Fibroblast of the aortic adventitia (primary cell): ENCODE measurements at places on chromosomes 16 and 17.

DNA sequence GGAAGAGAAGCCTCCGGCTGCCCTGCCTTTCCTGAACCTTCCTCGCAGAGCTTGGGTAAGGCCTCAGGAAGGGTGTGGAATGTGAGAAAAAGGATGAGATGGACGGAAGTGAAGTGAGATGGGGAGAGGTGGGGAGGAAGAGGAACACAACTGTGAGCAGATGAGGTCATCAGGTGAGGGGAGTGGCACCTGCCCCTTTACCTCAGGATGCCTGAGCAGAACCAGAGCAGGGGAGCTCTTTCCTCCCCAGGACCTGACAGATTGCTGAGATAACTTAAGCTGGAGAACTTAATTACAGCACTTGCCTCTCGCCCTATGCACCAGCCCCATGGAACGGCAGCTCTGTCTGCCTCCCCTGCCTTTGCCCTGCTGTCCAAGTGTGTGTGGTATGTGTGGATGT, 29.8 kb downstream of the TMEM132E start:
- no peak for DNase-seq

- no peak for DNase-seq
Observed at GRCh38 chr16:86529160-86529559, 18.8 kb downstream of the FOXF1 start.

- DNase-seq: no peak
Observed at GRCh38 chr16:53600126-53600525, 97.1 kb upstream of the AKTIP start.

DNA sequence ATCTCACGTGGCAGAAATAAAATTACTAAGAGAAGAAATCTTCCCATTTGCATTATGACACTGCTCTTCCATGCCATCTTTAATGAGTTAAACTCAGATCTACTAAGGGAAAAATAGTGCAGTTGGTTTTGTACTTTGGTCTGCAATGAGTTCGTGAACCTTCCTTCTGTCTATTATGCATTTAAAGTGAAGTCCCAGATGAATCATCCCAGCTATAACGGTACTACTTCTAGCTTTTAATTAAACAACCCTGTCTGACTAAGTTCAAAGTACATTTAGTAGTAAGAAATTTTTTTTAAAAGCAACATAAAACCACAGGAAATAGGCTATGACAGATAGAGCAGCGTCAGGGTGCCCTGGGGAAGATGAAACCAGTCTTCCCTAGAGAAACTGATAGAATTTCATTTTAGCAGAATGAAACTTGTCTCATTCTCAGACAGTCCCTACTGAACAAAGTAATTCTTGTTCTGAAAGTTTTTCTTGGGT, 1.8 kb downstream of the TMIGD1 start:
- DNase-seq: no peak

DNA sequence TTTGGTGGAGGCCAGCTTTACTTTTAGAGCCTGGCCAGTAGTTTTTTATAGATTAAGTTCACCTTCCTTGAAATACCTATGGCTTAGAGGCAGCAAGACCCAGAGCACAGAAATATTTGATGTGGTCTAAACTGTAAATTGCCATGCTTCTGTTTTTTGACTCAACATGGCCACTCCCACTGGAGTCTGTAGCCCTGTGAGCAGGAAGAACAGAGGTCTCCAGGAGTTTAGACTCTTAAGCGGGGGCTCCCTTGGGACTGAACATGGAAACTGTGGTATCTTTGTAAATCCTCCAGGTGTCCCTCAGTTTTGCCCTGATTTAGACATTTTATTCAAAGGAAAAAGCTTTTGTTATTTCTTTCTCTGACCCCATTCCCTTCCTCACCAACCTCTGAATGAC, 145.6 kb downstream of the FTO start:
- DNase-seq: no peak

DNA sequence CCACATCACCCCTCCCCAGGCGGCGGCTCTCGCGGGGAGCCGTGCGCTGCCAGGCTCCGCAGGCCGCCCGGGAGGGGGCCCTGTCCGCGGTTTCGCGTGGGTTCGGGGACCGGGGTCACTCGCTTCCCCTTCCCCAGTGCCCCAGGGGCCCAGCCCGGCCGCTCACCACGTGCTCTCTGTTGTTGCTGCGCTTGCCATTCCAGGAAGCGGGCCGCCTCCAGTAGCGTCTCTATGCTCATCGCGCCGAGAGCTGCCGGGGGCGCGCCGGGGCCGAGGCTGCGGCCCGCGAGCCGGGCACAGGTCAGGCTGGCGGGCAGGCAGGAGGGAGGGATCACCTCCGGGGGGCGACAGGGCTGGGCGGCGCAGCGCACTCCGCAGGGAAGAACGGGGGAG, 390 bp downstream of the MNT start:
- no peak for DNase-seq

DNA sequence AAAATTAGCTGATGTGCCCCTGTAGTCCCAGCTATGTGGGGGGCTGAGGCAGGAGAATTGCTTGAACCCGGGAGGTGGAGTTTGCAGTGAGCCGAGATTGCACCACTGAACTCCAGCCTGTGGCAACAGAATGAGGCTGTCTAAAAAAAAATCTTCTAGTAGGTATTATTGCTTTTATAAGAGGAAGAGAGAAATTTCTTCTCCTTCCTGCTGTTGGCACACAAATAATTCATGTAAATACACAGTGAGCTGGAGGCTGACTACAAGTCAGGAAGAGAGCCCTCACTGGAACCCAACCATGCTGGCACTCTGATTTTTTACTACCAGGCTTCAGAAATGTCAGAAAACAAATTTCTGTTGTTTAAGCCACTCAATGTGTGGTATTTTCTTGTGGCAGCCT, 6.7 kb downstream of the PRDM7 start:
- DNase-seq: no peak

- DNase-seq: no peak
Observed at GRCh38 chr17:6279659-6280058, 155.3 kb downstream of the AIPL1 start.

DNA sequence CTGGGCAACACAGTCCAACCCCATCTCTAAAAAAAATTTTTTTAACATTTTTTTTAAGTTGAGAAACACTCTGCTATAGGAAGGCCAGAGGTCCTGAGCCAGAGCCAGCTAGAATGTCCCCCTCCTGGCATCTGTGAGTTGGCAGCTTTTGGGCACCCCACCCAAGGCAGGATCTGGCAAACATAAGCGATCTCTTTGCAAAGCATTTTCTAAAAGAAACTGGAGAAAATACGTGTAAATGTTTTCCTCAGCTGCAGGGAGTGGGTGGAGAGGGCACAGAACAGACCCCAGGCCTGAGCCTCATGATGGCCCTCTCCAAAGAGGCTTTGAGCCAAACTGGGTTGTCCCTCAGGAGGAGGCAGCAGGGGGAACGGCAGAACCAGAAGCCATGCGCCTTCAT, 11.7 kb downstream of the CAVIN1 start:
- peak; percentile 44 for DNase-seq

DNA sequence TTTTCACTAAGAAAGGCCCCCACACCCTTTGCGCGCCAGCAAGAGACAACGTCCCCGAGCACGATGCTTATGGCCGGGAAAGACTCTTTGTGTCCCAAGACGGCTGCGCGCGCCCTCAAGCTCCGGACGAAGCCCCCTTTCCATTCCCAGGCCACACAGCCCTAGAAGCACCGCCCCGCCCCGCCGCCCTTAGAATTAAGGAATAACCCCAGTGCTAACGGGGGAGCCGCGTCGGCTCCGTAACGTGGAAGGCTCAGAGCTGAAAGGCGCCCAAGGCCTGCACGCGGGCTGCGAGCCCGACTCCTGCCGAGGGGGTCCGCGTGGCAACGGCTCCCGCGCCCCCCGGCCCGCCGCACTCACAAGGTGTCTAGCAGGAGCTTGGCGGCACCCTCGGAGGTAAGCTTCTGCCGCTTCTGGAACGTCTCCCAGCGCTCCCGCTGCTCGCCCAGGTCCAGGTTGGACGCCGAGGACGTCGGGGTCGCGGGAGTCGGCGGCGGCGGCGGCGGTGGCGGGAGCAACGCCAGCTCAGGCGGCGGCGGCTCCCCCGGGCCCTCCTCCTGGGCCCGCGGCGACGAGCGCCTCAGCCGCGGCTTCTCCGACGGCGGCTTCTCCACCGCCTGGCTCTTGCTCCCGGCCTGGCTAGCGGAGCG, 477 bp downstream of the CENPV start:
- no peak for DNase-seq

GRCh38 chr17:42530952-42531454, 5.0 kb upstream of the NAGLU start:
- no peak for DNase-seq

DNA sequence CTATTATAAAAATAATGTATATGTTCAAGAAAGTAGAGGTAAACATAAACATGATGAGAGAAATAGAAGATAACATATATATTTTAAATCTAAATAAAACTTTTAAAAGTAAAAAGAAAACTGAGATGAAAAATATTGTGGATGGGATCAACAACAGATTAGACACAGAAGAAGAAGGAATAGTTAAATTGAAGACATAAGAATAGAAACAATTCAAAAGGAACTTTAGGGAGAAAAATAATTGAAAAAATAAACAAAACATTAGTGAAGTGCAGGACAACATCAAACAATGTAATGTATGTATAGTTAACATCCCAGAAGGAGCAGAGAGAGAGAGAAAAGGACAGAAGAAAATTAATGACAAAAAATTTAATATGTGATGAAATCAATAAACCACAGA, 228.1 kb upstream of the TNRC6C start:
- no peak for DNase-seq

- DNase-seq: no peak
Observed at GRCh38 chr17:78124081-78124835, 4.3 kb downstream of the TMC6 start.

DNA sequence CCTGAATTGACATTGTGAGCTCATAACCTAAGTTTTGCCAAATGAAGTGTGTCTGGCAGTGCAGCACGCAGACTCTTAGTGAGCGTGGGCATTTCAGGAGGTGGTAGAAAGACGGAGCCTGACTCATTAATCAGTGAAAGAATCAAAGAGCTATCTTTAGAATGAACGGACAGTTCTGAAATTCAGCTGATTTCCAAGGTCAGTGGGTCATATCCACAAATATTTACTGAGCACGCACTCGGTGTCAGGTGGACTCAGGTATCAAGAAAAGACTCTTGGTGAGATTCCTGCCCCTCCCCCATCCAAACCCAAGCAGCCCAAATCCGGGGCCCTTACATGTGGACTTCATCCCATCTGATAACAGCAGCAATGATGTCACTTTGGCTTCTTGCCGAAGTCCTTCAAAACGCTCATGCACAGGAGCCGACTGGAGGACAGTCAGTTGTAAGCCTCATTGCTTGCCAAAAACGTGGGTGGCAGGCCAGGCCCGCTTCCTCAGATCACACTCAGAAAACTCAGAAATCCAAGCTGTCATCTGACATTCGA, 185.8 kb downstream of the HS3ST3A1 start:
- DNase-seq: peak; percentile 69

DNA sequence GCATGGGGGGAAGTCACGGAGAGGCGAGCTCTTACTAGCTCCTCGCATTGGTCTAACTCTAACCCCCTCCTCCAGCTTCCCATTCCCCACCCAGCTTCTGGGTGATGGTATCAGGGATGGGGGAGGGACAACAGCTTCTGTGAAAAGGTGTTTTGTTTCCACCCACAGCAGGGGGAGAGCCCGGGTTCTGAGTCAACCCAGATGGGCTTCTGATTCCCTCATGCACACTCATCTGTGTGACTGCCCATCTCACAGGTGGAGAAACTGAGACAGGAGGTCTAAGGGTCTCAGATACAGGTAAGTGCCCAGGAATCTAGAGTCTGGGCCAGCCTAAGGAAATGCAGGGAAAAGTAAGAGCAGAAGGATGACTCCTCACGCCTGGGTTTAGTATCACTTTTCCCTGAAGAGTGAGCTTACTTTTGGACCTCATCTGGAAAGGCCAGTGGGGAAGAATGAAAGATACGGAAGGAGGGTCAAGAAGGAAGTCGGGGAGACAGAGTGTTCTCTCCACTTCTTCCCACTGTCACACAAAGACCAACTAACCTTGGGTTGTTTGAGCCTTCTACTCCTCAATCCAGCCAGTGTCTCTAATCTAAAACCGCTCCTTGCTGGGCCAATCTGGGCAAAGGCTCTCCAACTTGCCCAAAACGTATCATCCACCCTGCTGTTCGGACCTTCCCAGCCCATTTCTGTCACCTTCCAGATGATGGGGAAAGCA, 3.1 kb upstream of the TLCD2 start:
- no peak for DNase-seq

DNA sequence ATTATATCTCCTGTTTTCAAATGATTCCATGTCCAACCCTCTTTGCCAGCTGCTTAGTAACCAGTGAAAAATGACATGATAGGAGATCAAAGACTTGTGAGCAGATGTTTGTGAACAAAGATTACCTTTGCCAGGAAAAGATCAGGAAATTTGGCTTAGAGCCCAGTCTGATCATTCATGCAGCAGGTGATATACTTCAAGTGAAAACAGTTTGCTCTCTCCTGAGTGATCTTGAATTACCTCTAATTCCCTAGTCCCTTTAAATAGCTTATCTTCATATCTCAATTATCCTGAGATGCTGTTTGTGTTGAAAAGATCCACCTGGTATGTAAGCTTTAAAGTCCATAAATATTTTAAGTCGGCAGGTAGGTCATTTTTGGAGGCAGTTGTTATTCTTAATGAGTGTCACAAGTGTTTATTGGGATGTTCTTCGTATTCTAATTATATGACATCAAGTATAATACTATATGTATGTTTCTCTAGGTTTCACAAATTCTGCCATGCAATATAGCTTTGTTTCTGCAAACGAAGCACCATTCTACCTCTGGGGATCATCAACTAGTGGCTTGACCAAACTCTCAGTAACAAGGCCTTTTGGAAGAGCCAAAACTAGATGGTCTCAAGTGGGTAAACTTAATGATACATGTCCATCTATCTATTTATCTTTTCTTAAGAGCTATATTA, 13.2 kb upstream of the VPS35L start:
- no peak for DNase-seq

DNA sequence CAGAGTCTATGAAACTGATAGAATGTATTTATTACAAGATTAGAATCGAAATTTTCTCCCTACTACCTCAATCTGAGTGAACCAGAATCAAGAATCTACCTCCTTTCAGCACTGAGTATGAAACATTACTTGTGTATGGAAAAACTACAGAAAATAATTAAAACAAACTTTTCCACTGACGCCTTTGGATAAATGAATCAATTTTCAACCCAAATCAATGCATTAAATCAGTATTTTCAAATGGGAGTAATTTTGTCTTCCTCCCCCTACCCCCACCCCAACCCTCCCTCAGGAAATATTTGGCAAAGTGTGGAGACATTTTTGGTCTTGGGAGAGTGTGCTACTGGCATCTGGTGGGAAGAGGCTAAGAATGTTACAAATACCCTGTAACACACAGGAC, 7.8 kb upstream of the ABCA10 start:
- no peak for DNase-seq
